ENCODE measurements at places on chromosomes 4 and X. TPM values are rescaled to one million over a fixed set of nuclear protein-coding genes. Genes with fewer than 3 reads are reported as not detected.

SFRP2 gene
- total RNA-seq: not detected

NOX1 gene
- not detected for total RNA-seq

MID1 gene
- total RNA-seq: 31.3 TPM

CXCL11 gene
- not detected for total RNA-seq

PDCL2 gene
- total RNA-seq: not detected

UBQLN2 gene
- 25.0 TPM for total RNA-seq

PCSK1N gene
- 52.0 TPM for total RNA-seq

CPLX1 gene
- 1.2 TPM for total RNA-seq

SHROOM4 gene
- total RNA-seq: not detected

BLOC1S4 gene
- 16.5 TPM for total RNA-seq

XAGE1B gene
- 160 TPM for total RNA-seq

VCX2 gene
- not detected for total RNA-seq

NLGN3 gene
- total RNA-seq: 1.3 TPM

SPANXB1 gene
- total RNA-seq: 2.5 TPM

RPS6KA3 gene
- 55.1 TPM for total RNA-seq

EFHC2 gene
- 0.26 TPM for total RNA-seq

VSIG4 gene
- total RNA-seq: not detected

NEIL3 gene
- total RNA-seq: 12.1 TPM

ZNF518B gene
- 2.8 TPM for total RNA-seq

HELT gene
- total RNA-seq: not detected

ZNF182 gene
- 3.5 TPM for total RNA-seq

Data from A549 treated with ZK216348 at 1 μM for 4 hours (cell line).